ENCODE measurements at places on chromosomes 3 and 15.
A peak's percentile ranks its signal among the peaks of the same experiment; 100 is the strongest.

- DNase-seq, result no peak
Observed at GRCh38 chr15:63308947-63309346, 31.5 kb downstream of the APH1B start.

DNA sequence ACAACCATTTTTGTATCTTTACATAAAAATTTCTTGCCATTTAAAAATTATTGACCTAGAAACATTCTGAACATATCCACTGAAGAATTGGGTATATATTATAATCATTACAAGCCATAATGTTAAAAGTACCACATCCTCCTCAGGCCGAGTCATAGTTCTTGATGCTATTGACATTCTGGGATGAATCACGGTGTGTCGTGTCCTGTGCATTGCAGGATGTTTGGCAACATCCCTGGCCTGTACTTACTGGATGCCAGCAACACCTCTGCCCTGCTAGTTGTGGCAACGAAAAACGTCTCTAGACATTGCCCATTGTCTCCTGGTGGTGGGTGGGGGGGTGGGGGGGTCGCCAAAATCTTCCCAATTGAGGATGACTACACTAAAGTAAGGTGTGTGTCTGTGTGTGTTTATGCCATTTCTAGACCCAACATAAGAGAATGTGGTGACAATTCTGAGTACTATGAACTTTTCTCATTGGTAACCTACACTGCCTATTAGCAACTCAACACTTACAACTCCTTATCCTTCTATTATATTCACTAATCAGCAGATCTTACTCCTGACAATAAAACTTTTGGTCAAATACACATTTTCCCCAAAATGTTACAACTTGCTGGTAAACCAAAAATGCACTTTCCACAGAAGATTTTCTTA is 471.6 kb downstream of the FOXP1 start:
- peak; percentile 89 for DNase-seq

DNA sequence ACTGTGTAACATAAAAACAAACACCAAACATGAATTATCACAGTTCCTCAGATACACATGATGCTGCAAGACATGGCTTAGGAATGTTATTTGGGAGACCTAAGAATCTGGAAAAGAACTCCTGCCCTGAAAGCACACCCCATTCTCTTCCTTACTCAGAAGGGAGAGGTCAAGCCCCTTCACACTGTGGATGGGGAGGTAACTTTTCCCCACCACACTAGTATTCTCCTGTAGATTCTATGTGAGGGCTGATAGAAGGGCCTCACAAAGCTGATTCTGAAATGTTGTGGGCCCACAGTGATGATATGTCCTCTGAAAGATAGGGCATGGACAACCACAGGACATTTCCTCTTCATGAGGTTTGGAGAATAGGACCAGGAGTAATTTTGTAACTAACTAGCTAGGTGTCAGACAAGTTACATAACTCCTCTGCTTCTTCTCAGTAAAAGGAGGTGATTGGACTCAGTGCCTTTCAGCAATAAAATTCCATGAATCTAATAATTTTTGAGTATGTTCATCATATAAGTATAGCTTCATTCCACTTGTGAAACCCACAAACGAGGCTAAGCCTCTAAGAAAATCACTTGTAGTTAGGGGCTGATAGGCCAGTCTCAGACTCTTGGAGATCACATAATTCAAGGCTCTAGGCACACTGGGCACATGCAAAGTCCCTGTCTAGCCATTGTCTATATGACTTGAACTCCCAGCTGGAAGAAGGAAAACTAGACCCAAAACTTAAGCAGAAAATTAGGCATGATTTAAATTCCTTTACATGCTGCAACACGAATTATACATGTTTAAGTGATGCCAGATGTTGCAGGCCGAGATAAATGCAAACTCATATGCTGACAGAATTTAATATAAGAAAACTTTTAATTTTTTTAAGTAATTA is 7.5 kb downstream of the PTX3 start:
- DNase-seq, result no peak

- DNase-seq, result no peak
Observed at GRCh38 chr3:45991341-45991740, 4.3 kb downstream of the FYCO1 start.

DNA sequence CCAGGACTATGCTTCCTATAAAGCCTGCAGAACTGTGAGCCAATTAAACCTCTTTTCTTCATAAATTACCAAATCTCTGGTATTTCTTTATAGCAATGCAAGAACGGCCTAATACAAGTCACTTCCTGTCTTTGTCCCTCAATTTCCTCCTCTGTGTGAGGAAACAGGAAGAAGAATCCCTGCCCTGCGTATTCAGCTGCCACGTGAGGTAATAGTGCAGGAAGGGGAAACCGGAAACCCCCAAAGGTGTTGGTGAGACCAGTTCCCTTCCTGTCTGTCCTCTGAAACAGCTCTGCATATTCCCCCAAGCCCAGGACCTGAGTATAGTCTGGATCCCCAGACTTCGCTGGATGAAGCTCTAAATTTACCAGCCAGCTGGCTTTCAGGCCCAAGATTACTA is 18.1 kb upstream of the PTPN23 start:
- DNase-seq, result no peak

DNA sequence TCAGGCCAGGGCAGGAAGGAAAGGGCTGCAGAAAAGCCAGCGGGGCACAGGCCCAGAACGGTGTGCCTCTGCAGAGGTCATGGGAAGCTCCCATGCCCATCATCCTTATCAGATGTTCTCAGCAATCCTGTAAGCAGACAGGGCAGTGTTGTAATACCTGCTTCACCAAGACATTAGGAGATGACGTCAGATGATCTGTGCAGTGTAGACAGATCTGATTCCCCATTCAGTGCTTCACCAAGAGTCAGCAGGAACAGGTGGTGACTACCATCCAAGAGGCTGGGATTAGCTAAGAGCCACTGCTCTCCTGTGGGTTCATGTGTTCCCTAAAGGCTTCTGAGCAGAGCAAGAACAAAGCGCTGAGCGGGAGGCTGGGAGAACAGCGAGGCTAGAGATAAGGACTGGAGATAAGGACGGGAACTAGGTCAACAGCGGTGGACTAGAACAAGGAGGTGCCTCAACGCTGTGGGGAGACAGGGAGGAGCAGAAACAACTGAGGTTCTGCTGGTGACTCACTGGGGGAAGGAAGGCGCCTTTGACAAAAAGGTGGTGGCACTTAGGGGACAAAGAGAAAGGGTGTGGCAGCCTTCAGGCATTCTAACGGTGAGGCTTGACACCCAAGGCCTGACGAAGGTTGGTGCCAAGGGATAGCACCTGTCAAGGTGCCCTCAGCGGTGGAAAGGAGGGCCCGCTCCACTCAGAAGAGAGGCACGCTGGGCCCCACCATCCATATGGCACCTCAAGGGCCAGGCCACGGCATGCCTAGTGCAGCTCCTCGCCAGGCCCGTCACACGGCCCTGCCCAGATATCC is 28.4 kb downstream of the CCDC12 start:
- peak; percentile 69 for DNase-seq

DNA sequence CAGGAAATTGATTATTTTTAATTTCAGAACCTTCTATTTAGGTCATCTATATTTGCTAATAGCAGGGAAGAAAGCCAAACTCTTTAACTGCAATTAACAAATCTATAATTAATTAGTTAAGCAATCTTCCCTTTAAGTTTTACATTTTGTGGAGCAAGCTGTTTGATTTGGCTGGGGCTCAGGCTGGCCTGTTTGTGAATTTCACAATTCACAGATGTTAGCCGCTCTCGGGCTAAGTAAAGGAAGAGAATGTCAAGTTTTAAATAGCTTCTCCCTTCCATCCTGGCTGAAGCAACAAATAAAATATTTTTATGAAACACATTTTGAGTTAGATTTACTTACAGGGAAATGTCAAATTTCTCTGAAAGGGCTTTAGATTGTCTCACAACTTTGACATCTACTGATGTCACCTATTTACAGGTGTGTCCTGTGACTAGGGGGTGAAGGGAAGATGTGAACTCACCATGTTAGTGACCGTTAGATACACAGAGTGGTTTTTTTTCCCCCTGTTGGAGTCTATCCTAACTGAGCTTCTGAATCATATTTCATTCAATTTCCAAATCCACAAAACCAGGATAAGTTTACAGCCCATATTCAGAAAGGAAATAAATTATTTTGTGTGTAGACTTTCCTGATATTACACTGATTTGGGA is 1.3 kb upstream of the TP63 start:
- DNase-seq, result no peak

DNA sequence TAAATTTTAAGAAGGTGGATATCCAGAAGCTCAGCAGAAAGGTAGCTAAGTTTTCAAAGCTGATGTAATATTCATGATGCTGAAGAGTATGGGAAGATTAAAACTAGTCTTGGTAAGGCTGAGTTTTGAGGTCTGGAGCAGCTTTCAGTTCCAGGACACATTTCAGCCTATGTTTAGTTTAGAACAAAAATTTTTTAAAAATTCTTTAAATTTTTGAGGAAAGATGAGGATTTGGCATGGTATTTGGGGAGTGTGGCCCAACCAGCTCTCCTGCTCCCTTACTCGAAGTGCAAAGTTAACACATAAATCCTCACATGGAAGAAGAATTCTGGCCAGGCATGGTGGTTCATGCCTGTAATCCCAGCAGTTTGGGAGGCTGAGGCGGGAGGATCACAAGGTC is 1039.1 kb downstream of the NAALADL2 start:
- DNase-seq, result no peak

- DNase-seq, result peak; percentile 40
Observed at GRCh38 chr3:55468251-55468650, 18.9 kb downstream of the WNT5A start.

DNA sequence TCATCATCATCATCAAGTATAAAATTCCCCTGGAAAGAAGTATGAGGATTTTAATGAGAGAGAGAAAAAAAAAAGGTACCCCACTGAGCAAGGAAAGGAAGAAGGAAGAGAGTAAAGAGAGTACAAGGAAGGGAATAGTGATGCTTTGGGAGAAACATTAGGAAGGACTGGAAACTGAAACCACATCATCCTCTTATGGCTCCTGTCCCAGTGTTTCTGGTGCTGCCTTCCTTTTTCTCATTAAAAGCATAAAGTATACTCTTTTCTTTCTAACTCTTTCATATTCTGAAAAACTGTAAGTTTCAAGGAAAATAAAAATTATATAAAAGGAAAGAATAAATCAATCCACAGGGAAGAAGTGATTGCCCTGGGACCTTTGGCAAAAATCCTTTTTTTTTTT is 616.4 kb upstream of the CBLB start:
- DNase-seq, result no peak

GRCh38 chr3:158110658-158111018 is 749 bp downstream of the RSRC1 start:
- no peak for DNase-seq

DNA sequence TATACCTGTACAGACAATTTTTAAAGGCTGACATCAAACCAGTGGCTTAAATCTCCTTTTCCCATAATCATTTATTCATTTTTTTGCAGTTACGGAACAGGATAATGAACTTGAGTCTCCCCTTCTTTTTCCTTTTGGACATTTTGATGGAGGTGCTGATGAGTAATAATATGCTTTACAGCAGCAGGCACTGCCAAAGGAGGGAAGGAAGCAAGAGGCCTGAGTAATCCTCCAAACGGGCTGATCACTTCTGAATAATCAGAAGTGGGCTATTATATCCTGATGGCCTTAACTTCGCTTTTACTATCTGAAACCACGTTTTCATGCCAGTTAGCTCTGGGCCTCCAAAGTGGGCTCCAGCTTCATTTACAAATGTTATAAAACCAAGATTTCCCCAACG is 527.2 kb downstream of the FOXP1 start:
- no peak for DNase-seq

GRCh38 chr15:66638377-66638776 is 63.7 kb upstream of the SMAD6 start:
- DNase-seq, result no peak

DNA sequence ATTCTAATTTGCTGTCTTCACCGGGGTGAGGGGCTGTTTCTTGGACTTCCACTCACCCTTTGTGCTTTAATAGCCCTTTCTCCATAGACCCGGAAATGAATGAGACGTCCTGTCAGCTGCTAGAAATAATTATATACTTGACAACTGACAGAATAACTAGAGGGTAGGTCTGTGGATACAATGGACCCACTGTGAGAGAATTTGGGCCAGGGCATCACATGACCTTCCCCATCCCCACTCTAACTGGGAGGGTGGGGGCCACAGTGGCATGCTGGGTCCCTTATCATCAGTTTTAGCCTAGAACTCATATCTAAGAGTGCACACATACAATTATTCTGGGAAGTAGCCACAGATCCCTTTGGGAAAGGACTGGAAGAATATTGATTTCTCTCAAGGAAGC is 25.9 kb upstream of the MINAR1 start:
- DNase-seq, result no peak

GRCh38 chr3:149958171-149958796 is 12.4 kb downstream of the PFN2 start:
- DNase-seq, result no peak

Measured in brain microvascular endothelial cell (primary cell).